B cell (primary cell): ENCODE measurements at places on chromosomes 6 and 20. TPM values are rescaled to one million over a fixed set of nuclear protein-coding genes. Genes with fewer than 3 reads are reported as not detected.

The RSPO3 gene
- total RNA-seq: not detected in 2 replicates

The TMEM217 gene
- total RNA-seq: 0.19 and 1.2 TPM in 2 replicates

The UNC93A gene
- total RNA-seq: not detected in 2 replicates

The RAMACL gene
- total RNA-seq: 2.7 and 3.3 TPM in 2 replicates

The DEFB128 gene
- not detected in 2 replicates for total RNA-seq

The ECT2L gene
- not detected in 2 replicates for total RNA-seq

The NSFL1C gene
- 80.3 and 84.0 TPM in 2 replicates for total RNA-seq

GRCh38 chr6:111406200-111406721, 76.8 kb downstream of the REV3L start:
- no peaks in the 10 kb centered on the region for H3K27me3 ChIP-seq
- DNase-seq: peak; percentile 93
- no peak overlapping the region for H3K4me3 ChIP-seq
- peak overlapping the region; percentile 73 for H3K27ac ChIP-seq
- H3K4me1 ChIP-seq: peaks cover 15% of the 10 kb centered on the region

DNA sequence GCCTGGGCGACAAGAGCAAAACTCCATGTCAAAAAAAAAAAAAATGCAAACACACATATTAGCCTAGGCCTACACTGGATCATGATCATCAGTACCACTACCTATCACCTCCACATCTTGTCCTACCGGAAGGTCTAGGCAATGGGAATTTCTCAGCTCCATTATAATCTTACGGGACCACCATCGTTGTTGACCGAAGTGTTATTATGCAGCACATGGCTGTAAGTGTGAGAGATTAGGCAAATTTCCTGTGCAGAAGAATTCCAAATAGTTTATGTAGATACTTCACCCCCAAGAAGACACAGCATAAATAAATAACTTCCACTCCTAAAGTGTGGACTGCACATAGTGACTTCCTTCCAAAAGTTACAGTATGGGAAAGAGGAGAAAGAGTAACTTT, 16.8 kb upstream of the KIAA1755 start:
- H3K4me1 ChIP-seq: no peaks in the 10 kb centered on the region
- H3K36me3 ChIP-seq: no peaks in the 10 kb centered on the region
- no peak for DNase-seq
- no peak overlapping the region for H3K27ac ChIP-seq
- H3K4me3 ChIP-seq: no peak overlapping the region

DNA sequence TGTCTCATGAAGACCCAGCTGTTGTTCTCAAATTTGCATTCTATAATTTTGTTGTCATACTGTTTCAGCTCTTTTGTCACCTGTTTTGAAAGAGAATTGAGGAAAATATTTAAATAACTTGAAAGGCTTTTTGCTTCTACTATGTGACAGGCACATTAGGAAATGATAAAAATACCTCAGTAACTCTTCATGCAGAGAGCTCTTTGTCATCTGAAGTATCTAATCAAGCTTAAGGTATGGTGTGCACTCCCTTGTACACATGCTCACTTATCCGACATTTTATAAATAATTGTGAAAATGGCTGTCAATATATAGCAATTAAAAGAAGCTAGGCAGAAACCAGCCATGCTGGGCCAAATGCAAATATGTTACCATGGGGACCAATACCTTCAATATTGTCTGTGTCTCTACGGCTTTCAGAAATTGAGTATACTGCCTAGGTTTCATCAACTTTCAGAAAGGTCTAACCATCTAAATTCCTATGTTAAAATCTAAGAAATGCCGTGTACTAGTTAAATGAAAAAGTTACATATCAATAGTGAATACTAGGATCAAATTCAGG, 349.0 kb downstream of the RNGTT start:
- no peaks in the 10 kb centered on the region for H3K27me3 ChIP-seq
- no peaks in the 10 kb centered on the region for H3K36me3 ChIP-seq
- no peak overlapping the region for H3K27ac ChIP-seq

- H3K4me1 ChIP-seq: no peaks in the 10 kb centered on the region
- H3K27ac ChIP-seq: no peak overlapping the region
- no peak for DNase-seq
- no peaks in the 10 kb centered on the region for H3K36me3 ChIP-seq
- peaks cover 6% of the 10 kb centered on the region for H3K27me3 ChIP-seq
Observed at GRCh38 chr20:58092871-58093270, 135.6 kb downstream of the ANKRD60 start.

GRCh38 chr20:51700809-51701285, 67.3 kb downstream of the ATP9A start:
- no peaks in the 10 kb centered on the region for H3K4me1 ChIP-seq
- H3K4me3 ChIP-seq: no peak overlapping the region
- peak; percentile 23 for DNase-seq

DNA sequence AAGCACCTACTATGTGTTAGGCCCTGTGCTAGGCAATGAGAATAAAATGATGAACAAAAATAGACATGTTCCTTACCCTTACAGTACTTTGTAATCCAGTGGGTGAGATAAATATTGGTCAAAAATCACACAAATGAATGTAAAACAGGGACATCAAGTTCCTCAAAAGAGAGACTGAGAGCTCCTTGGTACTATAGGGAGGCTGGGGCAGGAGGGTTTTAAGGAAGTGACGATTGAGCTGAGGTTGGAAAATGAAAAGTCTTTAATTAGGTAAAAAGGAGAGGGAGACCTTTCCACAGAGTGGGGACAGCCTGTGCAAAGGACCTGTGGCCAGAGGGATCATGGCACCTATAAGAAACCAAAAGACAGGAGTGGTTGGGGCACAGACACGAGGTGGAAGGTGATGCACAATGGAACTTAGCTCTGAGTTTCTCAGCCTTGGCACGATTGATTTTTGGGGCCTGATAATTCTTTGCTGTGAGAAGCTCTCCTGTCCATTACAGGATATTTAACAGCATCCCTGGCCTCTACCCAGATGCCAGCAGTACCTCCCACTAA, 140.3 kb downstream of the CEP57L1 start:
- no peaks in the 10 kb centered on the region for H3K36me3 ChIP-seq
- H3K4me1 ChIP-seq: peaks cover 17% of the 10 kb centered on the region
- H3K27me3 ChIP-seq: no peaks in the 10 kb centered on the region
- no peak overlapping the region for H3K4me3 ChIP-seq
- no peak for DNase-seq

DNA sequence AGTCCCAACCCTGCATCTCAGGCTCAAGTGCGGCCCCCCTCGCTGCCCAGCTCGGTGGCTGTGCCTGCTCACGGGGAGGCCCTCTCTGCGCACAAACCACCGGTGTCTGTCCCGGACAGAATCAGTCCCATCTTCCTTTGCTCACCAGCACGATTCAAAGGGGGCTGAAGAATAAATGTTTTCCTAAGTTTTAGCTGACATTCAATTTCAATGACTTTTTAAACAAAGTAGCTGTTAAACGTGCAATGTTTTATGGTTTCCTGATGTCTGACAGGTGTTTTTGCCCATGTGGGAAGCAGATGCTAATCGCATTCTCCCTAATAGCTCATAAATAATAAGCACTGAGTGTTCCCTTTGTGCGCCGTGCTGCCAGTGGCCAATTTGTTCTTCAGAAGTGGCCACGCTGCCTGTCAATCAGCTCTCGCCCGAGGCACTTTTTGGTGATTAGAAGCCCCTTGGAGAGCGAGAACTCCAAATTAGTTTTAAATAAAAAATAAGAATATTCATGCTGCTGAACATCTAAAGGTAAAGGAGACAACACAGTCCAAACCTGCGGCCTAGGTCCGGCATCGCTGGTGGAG, 26.3 kb downstream of the BHLHE23 start:
- H3K36me3 ChIP-seq: no peaks in the 10 kb centered on the region
- H3K27me3 ChIP-seq: peaks cover 20% of the 10 kb centered on the region
- peak; percentile 44 for DNase-seq

DNA sequence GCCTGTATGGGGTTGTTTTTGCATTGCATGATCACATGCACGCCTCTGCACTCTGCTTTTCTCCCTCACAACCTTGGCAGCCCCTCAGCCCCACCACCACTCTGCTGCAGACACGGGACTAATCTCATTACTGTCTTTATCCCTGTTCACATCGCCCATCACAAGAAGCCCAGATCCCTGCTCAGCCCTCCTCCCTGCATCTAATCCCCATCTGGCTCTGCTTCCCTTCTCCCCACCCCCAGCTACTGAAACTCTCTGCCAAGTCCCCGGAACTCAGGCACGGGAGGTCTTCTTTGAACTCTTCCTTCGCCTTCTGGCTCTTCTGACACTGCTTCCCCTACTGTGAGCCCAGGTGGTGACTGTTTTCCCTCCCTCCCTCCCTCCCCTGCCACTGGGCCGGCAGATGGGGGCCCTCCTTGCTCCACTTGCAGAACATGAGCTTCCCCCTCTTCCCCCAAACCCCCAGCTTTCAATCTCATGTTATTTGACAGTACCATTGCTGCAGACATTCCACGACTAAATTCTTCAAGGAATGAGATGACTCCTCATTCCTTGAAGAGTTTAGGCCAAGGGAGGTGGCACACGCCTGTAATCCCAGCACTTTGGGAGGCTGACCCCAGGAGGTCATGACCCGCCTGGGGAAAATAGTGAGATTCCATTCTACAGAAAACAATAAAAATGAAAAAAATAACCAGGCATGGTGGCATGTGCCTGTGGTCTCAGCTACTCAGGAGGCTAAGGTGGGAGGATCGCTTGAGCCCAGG, 21.9 kb upstream of the TULP1 start:
- no peak overlapping the region for H3K4me3 ChIP-seq
- no peaks in the 10 kb centered on the region for H3K27me3 ChIP-seq
- no peak overlapping the region for H3K27ac ChIP-seq

DNA sequence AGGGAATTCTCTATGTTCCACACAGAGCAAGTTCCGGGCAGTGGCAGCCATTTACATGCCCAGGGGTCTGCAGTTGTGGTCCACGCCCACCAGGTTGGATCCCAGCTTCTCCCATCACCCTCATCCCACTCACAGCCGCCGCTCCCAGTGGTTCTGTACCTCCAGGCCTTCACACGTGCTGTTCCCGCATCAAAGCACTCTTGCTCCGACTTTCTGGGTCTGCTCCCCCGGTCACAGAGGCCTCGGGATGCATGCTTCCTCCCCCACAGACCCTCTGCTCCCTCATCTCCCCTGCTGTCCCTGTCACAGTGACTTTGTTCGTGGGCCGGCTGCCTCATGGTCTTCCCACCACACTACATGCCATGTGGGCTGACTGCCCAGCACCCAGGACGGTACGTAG, 332.5 kb downstream of the TAF4 start:
- no peak overlapping the region for H3K27ac ChIP-seq
- no peak for DNase-seq
- H3K27me3 ChIP-seq: no peaks in the 10 kb centered on the region
- H3K4me1 ChIP-seq: no peaks in the 10 kb centered on the region
- no peak overlapping the region for H3K4me3 ChIP-seq

DNA sequence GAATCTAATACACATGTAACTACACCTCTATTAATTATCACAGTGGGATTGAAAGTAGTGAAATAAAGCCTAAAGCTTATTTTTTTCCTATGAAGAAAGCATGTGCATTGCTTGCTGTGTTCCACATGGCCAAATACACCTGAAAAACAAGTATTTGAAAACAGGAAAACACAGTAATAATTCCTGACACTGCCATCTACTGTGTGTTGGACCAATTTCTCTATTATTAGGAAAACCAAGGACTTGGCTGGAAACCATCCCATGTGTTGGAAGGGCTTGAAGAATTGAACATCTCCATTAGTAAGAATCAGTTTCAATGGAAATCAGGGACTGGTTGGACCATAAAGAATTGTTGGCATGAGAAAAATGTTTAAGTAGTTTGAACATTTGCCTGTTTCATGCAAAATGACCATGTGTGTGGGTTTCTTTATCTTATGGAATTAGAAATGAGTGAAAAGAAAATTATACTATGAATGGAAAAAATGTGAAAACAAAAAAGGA, 124.1 kb downstream of the PHF3 start:
- H3K27ac ChIP-seq: no peak overlapping the region
- H3K4me3 ChIP-seq: no peak overlapping the region

DNA sequence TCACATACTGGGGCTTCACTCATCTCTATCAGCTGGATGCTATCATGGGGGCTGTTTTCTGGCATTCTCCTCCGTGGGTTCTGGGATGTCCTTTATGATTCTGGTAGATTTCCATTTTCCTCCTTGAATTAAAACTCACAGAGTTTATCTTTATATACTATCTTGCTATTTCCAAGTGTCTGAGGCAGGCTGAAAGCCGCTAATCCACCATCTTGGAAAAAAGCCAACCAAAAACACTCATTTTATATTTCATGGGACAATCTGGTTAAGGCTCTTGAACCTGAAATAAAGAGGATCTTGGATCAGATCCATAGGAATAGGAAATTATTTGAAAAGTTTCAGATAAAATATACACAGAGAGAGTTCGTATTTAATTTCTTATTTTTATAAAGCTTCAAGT, 86.0 kb downstream of the AFG1L start:
- H3K4me1 ChIP-seq: no peaks in the 10 kb centered on the region
- H3K27me3 ChIP-seq: no peaks in the 10 kb centered on the region
- H3K36me3 ChIP-seq: peaks cover 8% of the 10 kb centered on the region
- no peak for DNase-seq

- H3K27me3 ChIP-seq: no peaks in the 10 kb centered on the region
- H3K4me3 ChIP-seq: no peak overlapping the region
- no peak for DNase-seq
- H3K4me1 ChIP-seq: peaks cover 5% of the 10 kb centered on the region
Observed at GRCh38 chr20:36109251-36109947, 45.1 kb upstream of the EPB41L1 start.

- H3K27me3 ChIP-seq: no peaks in the 10 kb centered on the region
- H3K4me3 ChIP-seq: no peak overlapping the region
Observed at GRCh38 chr6:48141975-48142374, 31.0 kb upstream of the PTCHD4 start.

DNA sequence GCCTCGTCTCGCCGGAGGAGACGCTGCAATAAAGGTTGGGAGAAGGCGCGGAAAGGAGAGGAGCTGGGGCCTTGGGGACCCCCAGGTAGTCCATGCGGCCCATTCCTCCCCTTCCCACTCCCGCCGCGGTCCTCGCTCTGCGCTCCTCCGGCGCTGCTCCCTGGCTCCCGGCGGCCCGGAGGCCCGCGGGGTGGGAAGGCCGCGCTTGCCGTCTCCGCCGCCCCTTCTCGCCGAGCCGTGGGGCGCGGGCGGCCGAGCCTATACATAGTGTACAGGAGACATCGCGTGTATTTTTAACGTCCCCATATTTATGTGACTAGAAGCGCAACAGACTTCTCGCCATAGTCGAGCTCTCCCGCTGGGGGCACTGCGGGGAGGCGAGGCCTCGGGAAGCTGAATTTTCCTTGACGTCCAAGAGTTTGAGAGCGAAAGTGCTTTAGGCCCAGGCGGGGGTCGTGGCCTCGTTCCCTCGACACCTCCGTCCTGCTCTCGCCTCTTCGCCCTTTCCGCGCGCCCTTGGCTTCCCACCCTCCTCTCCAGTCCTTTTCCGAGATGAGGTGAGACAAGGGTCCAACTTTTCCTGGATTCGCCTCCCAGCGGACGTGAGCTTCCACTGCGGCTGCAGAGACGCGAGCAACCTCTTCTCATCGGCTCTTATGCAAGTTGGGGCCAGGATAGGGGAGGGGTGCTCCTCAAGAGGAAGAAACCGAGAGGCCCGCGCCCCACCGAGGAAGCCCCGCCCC, 29.0 kb downstream of the SLC12A5 start:
- H3K27ac ChIP-seq: no peak overlapping the region
- H3K4me1 ChIP-seq: peaks cover 39% of the 10 kb centered on the region
- H3K27me3 ChIP-seq: no peaks in the 10 kb centered on the region
- no peaks in the 10 kb centered on the region for H3K36me3 ChIP-seq
- DNase-seq: peak; percentile 51
